ENCODE measurements at places on chromosomes 2 and 18. TPM values are rescaled to one million over a fixed set of nuclear protein-coding genes. Genes with fewer than 3 reads are reported as not detected.

- no peak for DNase-seq
These were observed 95.7 kb upstream of the HS6ST1 start for GRCh38 chr2:128414351-128414750.

Gene RGPD3
- not detected for total RNA-seq

Gene CD8A
- 0.20 TPM for total RNA-seq

DNA sequence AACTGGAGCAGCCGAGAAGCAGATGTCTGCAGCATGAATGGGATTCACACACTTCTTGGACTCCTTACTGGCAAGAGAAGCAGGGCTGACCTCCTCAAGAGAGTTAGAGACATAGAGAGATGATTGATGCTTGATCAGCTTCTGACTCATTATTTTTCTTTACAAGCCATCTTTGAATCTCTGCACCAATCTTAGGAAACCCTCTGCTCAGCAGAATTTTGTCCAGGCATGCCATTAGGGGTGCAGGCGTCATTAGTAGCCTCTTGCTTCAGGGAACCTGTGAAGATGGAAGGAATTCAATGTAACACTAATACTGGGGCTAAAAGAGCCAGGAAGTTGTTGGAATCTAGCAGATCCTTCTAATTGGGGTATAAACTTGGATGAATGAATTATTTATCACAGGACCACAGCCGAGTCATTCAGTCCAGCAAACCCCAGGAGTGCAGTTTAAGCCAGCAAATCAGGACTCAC is 151.8 kb downstream of the MGAT5 start:
- no peak for DNase-seq

- no peak for DNase-seq
These were observed 205.1 kb downstream of the RND3 start for GRCh38 chr2:150282357-150282756.

Gene TMEFF2
- 0.64 TPM for total RNA-seq

Gene LCT
- 1.4 TPM for total RNA-seq

- no peak for DNase-seq
These were observed 855.1 kb downstream of the TMEM182 start for GRCh38 chr2:103616891-103617290.

Gene ALPG
- not detected for total RNA-seq
